CD4-positive, alpha-beta T cell treated with Interleukin-6 at 100 ng/mL for 8 hours (primary cell): ENCODE measurements at places on chromosomes 4 and X.

GRCh38 chr4:151553874-151554273 lies 144.9 kb downstream of the FHIP1A start:
- no peak for DNase-seq

DNA sequence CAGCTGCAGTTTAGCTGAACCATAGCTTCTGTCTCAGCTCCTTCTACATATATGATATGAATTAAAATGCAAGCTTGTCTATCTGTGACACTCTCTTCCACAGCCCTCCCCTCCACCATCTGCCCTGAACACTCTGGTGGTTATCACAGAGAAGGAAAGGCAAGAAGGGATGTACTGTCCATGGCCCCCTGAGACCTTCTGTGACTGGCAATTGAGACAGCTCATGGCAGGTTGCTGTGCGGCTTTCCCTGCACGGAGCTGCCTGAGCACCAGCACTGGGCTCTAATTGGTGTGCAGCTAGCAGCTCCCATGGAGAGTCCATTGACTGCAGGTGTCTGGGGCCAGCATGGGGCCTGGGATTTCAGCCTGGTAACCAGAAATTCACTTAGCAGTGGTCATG lies 109.8 kb upstream of the ANXA3 start:
- DNase-seq: no peak

- no peak for DNase-seq
Measured at GRCh38 chr4:25060963-25061340, 30.2 kb upstream of the LGI2 start.

GRCh38 chr4:44725166-44725565 lies 1.2 kb downstream of the GNPDA2 start:
- DNase-seq: no peak

DNA sequence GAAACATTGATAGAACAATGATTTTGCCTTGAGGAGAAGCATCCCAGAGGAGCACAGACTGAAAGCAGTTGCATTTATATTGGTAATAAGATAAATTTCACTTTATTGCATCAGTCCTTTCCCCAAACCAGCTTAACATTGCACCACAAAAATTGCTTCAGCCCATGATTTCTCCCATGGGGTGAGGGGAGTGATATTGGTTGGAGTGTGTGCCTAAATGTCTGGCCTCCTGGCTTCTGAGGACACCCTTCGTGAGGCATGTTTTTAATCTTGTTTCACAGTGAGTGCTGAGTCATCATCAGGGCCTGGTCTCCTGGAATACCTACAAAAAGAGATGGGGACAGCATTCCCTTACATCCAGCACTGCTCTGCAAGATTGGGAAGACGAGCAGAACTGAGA lies 487.9 kb downstream of the C4orf33 start:
- no peak for DNase-seq

DNA sequence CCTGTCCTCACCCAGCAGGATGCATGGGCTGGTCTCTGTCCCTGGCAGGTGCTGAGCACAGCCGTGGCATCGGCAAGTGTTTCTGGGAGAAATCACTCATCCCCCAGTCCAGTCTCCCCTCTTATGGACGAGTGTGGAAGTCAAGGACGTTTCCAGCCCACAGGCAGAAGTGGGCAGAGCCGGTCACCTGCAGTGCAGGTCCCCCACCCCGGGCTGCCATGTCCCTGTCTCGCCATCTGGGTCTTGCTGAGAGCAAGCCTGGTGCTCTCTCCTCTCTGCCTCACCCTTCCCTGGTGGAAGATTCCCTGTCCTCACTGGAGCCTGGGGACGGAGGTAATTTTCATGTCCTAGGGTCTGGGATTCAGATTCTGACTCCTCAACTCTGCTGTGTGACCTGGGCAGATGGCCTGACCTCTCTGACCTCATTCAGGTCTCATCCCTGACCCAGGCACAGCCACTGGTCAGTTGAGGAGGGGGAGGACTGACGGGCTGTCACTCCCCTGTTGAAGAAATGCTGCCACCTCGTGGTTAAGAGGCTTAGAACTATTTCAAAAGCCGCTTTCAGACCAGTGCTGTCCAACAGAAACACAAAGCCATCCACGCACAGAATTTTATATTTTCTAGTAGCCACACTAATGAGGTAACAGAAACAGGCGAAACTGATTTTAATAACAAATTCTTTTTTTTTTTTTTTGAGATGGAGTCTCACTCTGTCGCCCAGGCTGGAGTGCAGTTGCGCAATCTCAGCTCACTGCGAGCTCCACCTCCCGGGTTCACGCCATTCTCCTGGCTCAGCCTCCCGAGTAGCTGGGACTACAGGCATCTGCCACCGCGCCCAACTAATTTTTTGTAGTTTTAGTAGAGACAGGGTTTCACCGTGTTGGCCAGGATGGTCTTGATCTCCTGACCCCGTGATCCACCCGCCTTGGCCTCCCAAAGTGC lies 1.8 kb downstream of the CPZ start:
- no peak for DNase-seq

DNA sequence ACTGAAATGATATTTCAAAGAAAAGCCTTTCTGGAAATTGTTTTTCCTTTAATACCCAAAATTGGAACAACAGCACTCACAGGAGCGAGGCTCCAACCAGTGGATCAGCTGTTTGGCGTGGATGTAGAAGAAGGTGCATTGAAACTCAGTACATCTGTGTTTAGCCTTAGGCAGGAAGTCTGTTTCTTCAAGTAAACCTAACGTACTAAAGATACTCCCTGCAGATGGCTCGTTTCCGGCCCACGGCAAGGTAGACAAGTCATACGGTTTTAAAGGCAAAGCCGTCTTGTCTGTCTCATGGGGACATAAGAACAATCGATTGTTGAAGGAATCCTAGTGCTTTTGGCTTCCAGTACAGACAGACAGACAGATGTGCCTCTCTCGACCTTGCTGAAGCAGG lies 50.0 kb upstream of the CLCN4 start:
- peak; percentile 65 for DNase-seq

GRCh38 chrX:69067841-69068240 lies 97.4 kb downstream of the PJA1 start:
- no peak for DNase-seq

DNA sequence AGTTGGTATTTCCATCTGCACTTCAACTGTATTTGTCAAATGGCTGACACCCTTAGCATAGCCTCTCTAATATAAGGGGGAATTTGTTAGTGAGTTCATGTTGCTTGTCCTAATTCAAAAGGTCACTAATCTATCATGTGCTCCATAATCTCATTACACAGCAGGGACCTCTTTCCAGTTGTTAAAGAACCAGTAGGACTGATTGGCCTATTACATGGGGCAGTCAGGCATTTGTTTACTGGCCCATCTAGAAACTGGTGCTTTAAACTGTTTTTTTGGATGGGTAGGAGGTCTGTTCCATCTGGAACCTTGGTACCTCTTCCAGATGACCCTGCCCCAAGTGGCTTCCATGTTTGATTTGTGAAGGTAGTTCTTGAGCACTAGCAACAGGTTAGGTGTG lies 11.4 kb downstream of the ANK2 start:
- no peak for DNase-seq

GRCh38 chr4:10201381-10202223 lies 85.0 kb upstream of the WDR1 start:
- no peak for DNase-seq

GRCh38 chrX:105973387-105973739 lies 65.2 kb downstream of the SERPINA7 start:
- no peak for DNase-seq

DNA sequence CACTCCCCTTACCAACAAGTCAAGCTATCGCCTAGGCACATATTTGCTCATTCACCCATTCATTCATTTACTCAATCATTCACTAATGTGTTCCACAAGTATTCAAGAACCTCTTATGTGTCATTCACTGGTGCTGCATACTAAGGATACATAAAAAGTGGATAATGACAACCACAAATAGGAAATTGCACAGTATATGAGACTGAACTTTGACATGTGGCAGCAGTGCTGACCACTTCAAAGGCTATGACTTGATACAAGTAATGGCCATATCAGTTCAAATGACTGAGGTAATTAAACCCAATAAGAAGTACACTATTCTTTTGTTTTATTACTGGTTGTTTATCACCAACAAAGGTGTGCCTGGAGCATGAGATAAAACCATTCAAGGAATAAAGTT lies 282.5 kb downstream of the KLHL13 start:
- DNase-seq: no peak

GRCh38 chrX:148741441-148741840 lies 241.0 kb downstream of the AFF2 start:
- DNase-seq: no peak

DNA sequence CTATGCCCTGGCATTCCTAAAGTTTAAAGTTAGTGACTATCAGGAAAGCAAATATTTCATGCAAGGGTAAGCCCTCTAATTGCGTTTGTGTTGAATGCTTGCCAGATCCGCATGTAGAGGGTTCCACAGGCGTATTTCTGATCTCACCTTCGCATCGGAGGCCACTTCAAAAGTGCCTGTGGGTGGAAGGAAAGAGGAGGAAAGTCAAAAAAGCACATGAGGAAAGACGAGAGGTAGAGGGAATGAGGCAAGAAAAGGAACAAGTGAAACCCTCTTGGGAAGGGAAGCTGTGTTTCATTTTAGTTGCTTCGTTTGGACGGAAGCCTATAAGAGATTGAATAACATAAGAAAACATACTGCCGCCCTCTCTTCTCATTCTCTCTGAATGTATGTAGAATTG lies 628.8 kb downstream of the SPRY1 start:
- DNase-seq: no peak

DNA sequence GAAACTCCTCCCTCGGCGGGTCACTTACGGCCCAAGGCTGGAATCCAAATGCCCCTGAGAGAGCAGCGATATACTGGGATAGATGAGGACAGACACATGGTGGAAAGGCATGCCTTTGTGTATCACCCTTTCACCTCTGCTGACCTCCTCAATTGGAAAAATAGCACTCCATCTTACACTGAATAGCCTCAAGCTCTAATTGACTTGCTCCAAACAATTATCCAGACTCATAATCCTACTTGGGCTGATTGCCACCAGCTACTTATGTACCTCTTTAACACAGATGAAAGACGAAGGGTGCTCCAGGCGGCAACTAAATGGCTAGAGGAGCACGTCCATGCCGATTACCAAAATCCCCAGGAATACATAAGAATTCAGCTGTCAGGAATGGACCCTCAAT lies 1142.2 kb downstream of the ARAP2 start:
- no peak for DNase-seq

GRCh38 chr4:111921714-111922113 lies 223.5 kb upstream of the FAM241A start:
- DNase-seq: no peak

GRCh38 chr4:87270144-87270543 lies 49.7 kb upstream of the KLHL8 start:
- no peak for DNase-seq

DNA sequence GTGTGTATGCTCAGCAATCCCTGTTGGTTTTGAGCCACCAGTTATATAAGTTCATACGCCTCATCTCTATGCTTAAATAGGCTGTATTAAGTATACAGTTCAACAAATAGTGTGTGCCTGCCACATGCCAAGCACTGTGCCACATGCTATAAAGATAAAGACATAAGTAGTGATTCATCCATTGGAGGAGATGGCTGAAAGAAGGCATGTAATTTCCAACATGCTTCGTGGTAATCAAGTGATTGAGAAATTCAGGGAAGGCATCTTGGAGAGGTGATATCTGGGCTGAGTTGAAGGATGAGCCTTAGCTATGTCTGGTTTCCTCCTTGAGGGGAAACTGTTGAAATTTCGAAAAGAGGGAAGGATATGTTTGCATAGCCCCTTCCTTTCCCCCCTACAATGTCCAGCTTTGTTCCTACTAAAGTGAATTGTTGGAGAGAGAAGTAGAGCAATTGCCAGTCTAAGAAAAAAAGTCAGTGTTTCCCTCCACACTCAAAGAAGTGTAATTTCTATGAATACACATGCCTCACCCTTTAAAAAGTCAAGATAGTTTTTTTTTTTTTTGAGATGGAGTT lies 96.5 kb downstream of the ARHGAP10 start:
- DNase-seq: no peak

DNA sequence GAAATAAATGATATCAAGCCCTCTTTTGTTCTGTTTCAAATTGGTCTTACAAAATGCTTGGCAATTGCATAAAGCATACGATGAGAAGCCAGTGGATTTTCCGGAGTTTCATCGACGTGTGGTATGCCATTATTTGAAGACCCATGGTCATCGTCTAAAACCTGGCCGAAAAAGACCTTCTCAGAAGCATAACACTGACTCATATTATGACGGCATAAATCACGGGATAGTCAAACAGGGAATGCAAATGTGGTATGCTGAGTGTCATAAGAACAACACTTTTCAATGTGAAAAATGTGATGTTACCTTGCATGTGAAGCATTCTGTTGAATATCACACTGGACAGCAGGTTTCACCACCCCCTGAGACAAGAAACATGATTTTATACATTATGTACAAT lies 695.2 kb downstream of the GRXCR1 start:
- DNase-seq: no peak

DNA sequence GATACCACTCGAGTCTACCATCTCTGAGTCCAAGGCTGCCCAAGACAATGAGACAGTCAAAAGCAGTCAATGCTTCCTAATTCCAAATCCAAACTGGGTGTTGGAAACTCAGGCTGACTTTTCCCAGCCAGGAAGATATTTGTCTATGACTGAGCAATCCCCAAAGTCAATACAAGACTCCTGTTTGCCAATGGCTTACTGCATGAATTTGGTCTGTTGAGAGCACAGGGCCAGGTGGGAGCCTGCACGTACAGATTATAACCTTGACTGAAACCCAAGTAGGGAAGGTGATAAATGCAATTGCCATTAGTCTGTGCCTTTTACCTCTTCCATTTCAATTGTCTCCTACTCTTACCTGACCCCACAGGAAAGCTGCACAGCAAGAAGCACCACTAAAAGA lies 72.6 kb upstream of the PPARGC1A start:
- no peak for DNase-seq

GRCh38 chr4:152189451-152190179 lies 346.3 kb downstream of the FBXW7 start:
- DNase-seq: no peak

DNA sequence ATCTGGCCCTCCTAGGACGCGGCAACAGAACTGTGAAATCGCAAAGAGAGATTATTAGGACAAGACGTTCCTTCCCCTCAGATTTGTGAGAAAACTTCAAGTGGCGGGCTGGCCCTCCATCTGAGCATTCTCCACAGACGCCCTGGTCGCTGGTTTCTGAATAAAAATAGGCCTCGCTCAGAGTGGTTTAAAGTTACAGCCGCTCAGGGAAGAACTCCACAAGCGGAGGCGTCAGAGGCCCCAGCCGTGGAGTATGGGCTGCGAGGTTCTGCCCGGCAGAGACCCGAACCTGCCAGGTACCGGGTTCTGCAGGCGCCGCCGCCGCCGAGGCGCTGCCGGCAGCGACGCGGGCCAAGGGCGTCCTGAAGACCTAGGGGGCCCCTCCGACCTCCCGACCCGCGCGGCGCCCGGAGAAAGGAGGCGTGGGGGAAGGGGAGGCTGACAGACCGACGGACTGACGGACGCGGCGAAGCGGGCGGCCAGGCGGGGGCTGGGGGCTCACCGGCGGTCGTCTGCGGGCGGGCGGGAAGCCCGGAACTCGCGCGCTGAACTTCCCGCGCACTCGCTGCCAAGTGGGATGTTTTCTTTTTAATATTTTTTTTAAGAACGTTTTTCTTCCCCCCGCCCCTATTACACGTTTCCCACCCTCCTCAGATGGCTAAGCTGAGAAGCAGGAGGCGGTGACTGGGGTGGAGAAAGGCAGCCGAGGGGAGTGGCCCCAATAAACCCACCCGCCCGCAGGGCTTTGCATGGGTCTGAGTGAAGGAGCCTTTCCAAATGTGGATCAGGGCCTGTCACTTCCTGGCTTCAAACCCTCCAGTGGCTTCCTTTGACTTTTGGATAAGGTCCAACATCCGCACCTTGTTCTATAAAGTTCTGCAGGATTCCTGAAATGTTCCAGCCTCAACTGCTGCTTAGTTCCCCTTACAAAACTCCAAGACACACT lies at the start of gene PABPC4L:
TSS of gene PABPC4L (minus strand) at position 574 of the 946 bp plus-strand sequence. CDS start 770 bp downstream, outside the sequence.
- DNase-seq: no peak

GRCh38 chr4:6325788-6326290 lies 56.2 kb downstream of the WFS1 start:
- DNase-seq: no peak
